Activated gamma-delta T cell treated with anti-CD3 and anti-CD28 coated beads, Interleukin-2, amount 50 U/mL, for 16 hours (primary cell): ENCODE measurements at places on chromosomes 4 and X.
A peak's percentile ranks its signal among the peaks of the same experiment; 100 is the strongest.

DNA sequence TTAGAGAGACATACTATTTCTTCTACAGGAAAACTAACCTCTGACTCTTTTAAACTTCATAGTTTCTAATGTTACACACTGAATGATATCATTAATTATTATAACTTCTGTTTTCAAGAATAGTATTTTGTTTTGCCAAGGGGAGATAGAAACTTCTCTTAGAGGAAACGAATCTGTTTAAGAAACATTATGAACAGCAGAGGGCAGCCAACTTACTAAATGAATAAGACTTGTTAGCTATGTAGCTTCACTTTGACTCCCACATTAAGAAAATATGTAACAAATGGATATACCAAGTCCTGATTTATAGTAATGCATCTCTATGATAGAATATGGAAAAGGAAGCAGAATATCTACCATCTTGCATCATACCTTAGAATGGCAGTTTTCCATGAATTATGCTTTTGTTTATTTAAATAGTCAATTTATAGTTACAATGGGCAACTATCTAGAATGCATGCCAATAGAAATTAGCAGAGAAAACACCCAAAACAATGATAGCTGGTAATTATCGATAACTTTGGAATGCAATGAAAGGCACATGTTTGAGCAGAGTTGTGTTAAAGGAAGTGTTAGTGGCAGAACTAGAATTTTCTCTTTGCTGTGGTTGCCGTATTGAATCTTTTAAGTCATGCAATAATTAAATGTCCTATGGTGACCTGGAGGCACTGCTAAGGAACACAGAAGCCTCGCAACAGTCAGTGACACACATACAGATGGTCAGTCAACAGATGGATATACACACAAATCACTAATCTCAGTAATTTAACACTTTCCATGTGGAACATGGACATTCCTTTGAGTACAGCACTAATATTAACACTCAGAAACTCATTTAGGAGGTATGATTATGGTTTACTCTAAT lies 105.7 kb upstream of the PDLIM3 start:
- DNase-seq: no peak

DNA sequence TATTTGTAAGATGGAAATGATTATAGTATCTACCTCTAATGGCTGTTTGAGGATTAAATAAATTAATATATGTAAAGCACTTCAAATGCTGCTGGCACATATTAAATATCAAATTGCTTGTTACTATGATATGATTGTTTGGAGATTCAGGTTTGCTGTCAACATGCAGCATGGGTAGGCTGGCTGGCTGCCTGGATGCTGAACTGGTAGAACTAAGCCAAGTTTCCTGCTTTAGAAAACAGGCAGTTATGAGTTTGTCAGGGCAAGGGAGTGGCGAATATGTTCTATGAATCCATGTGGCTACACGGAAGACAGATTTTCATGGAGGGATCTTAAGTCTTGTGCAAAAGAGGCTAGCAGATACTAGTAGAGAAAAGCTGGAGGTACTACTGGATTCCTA lies 239.6 kb downstream of the GBA3 start:
- DNase-seq: no peak

GRCh38 chrX:31893525-31893924 lies 821.7 kb upstream of the FTHL17 start:
- no peak for DNase-seq

- peak; percentile 6 for DNase-seq
Observed at GRCh38 chr4:173371292-173372192, 788 bp downstream of the SAP30 start.
